Renal cortical epithelial cell (primary cell): ENCODE measurements at places on chromosomes 1 and 21. TPM values are rescaled to one million over a fixed set of nuclear protein-coding genes. Genes with fewer than 3 reads are reported as not detected.

DNA sequence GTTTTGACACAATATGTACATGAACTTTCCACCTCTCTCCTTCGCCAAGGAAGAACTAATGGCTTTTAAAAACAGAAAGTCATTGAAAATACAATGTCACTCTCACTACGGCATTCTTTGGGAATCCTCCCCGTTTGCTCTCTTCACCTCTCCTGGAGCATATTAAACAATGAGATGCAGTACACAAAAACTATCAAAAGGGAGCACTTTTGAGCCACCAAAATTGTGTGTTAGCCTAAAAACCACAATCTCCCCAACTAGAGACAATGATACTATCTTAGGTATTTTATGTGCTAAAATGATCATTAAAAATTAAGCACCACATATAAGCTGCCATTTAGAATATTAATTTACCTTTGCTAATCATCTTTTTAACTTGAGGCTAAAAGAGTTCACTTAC lies 425.5 kb downstream of the KCTD3 start:
- DNase-seq, result peak; percentile 47

DNA sequence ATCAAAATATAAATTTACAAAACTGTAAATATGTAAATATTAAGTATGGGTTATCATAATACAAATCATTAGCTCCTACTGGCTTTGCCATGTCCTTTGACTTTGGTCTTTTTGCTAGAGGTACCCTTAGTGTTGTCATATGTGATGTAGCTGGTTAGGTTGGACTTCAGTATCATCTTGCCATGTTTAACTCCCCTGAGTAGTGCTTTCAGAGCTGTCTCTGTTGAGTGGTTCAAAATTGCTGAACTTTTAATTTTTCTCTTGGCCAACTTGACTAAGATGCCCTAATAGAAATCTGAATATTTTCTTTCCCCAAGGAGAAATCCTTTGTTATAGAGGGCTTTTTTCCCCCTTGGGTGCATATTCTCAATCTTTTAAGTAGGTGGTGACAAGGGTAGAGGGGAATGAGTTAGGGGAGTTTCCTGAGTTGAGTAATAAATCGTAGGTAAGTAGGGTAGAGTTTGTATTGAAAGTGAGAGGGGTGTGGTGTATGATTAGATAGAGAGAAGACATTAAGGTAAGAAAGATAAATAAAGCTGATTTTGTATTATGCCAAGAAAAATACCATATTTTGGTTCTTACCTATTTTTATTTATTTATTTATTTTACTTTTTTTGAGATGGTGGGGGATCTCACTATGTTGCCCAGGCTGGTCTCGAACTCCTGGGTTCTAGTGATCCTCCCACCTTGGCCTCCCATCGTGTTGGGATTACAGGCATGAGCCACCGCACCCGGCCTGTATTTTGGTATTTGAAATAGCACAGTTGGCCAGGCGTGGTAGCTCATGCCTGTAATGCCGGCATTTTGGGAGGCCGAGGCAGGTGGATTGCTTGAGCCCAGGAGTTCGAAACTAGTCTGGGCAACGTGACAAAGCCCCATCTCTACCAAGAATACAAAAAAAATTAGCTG lies 21.8 kb downstream of the RPRD2 start:
- DNase-seq, result no peak

DNA sequence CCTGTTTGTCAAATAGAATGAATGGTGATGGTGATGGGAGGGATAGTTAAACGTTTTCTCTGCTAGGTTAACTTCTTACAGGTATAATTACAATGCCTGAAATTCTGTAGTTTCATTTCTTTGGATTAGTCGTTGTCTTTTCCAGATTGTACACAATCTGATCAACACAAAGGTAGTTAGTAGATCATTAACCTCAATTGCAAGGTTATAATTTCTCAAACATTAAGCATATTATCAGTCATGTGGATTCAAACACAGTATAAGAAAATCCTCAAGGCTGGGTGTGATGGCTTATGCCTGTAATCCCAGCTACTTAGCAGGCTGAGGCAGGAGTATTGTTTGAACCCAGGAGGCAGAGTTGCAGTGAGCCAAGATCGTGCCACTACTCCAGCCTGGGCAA lies 20.6 kb downstream of the SYNC start:
- no peak for DNase-seq

GRCh38 chr21:44521928-44522752 lies 17.9 kb downstream of the KRTAP10-1 start:
- no peak for DNase-seq

DNA sequence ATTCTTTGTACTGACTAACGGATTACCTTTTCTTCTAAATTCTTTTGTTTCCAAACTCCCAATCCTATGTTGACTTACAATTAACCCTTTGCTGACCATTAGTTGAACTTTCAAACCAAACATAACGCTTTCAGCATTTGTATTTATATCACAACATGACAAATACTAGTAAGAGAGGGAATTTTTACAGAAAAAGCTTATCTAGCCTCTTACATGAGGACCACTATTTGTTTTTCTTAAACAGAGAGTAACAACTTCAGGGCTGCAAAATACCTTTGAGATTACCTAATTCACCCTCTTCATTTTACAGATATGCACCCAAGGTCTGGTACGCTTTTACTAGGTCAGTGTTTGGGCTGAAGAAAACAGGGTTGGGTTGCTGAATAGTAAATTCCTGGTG lies 45.0 kb upstream of the CXADR start:
- DNase-seq, result no peak

DNA sequence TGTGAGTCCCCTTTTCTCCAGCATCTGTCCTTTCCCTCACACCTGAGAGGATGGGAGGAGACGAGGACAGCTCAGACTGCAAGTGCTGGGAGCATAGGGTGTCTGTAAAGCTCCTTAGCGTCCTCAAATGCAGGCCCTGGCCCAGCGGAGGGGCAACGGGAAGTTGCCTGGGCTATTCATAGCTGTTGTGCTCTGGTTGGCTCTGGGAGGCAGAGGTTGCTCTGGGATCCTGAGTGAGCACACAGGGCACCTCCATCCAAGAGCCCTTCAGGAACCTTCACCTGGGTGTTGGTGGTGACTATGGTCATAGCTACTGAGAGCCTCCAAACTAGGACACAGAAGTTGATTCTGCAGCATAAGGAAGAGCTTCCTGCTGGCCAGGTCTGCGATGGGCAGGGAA lies 2.6 kb downstream of the PADI1 start:
- no peak for DNase-seq

DNA sequence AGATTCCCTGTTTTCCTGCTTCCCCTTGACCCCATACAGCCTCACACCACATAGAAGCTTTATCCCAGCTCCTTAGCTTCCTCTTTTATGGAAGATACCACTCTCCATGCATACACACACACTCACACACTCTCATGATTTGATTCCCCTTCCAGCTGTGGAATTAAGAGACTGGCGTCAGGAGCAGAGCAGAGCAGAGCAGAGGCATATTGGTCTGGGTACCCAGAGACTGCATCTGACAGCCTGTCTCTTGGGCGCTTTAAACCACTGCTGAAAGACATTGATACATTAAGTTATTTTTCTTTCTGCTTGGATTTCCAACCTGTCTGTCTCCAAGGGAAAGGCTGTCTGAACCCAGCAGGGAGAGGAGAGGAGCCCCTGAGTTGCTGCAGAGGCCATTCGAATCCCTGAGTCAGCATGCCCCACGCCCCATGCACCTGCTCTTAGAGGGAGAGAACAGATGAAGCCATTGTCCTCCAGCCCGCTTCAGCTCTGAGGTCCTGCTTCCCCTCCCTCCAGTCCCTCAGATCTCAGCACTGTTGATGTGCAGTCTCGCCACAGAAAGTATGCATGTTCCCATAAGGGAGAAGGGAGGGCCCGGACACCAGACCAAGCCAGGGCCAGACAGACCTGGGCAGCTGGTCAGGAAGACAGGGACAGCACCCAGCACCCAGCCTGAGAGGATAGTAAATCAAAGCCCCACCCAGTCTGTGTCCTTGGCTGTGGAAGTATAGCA lies 66.7 kb upstream of the GJB5 start:
- DNase-seq, result no peak

GRCh38 chr1:32627596-32628162 lies 22.7 kb downstream of the ZBTB8OS start:
- DNase-seq, result no peak

GRCh38 chr21:30491963-30492428 lies at the start of gene KRTAP19-3:
Gene KRTAP19-3, minus strand, starts transcription at chr21:30492013. Its CDS starts 56 bp downstream, at chr21:30491957.
- no peak for DNase-seq

- no peak for DNase-seq
These were observed 129.8 kb upstream of the PALMD start for GRCh38 chr1:99516141-99516540.

- DNase-seq, result no peak
These were observed 2.4 kb upstream of the BTG2 start for GRCh38 chr1:203302894-203303293.

GRCh38 chr1:52141513-52142219 lies at the start of gene ZFYVE9:
Gene ZFYVE9, plus strand, starts transcription at chr1:52142089. Its CDS starts 91,118 bp downstream, at chr1:52233207.
- peak; percentile 25 for DNase-seq

- peak; percentile 23 for DNase-seq
These were observed 26.8 kb downstream of the IFFO2 start for GRCh38 chr1:18929686-18930085.

- no peak for DNase-seq
These were observed 34.8 kb downstream of the HSPG2 start for GRCh38 chr1:21902026-21903012.

GRCh38 chr1:88014131-88014530 lies 669.9 kb upstream of the PKN2 start:
- DNase-seq, result no peak

DNA sequence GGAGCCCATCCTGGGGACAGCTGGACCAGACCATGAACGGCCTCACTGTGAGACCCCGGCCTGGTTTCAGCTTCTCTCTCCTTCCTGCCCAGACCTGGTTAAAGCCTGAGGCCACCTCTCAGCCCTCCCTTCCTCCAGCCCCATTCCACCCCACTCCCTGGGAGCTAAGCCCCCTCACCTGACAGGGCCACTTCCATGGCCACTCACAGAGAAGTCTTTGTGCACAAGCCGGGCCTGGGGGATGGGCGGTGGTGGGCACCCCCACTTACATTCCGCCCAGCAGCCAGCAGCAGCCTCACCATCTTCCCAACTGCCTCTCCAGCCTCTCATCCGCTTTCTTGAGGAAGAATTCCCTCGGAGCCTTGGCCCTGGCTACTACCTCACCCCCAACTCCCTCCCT lies 40.4 kb downstream of the RHBG start:
- no peak for DNase-seq

- DNase-seq, result no peak
These were observed 115.7 kb downstream of the NEK7 start for GRCh38 chr1:198272492-198272891.

DNA sequence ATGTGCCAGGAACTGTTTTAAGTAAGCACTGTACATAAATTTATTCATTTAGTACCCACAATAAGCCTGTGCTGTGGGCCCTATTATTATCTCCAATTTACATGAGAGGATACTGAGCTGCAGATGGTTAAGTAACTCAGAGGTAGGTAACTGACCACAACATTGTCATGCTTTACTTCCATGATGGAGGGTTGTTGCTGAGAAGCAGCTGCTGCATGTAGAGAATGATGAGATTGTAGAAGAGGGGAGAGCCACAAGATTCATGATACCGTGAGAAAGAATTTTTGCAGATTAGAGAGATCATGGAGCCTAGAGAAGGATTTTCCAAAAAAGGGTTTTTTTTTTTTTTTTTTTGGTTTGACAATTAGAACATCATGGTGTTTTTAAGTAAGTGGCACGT lies 313.1 kb downstream of the PTBP2 start:
- no peak for DNase-seq

GRCh38 chr1:21174654-21175323 lies 1.9 kb downstream of the EIF4G3 start:
- DNase-seq, result peak; percentile 69

GRCh38 chr1:202101184-202101583 lies 21.5 kb upstream of the GPR37L1 start:
- DNase-seq, result no peak

- peak; percentile 99 for DNase-seq
These were observed 16.7 kb upstream of the DISP1 start for GRCh38 chr1:222798116-222798515.

DNA sequence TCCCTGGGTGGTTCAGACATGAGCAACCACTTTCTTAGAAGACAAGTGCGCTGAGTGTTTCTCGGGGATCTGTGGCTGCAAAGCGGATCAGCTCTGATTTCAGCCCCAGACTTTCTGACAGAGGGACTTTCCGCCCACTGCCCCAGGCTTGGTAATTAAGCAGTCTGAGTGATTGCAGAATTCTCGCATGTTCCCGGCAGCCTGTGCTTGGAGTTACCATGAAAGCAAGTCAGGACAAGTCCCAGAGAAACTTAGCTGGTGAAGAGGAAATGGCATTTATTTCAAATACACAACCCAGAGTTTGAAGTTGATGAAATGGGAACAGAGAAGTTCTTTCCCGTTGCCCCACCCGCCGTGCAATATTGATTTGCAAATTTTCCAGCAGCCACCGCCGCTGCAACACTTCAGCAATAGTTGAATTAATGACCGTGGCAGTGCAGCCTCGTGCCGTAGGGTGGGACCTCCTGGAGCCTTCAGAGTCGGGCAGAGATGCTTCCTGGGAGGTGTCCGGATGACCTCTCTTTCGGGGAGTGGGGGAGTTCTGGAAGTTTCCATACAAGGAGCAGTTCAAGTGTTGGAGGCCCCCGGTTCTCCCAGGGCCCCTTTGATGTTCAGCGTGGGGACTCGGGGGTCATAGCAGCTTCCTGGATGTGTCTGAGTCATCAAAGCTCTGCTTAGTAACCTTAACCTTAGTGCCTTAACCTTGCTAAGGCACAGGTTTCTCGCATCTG lies 134.7 kb downstream of the KAZN start:
- peak; percentile 84 for DNase-seq

- DNase-seq, result no peak
These were observed 11.8 kb downstream of the IER5 start for GRCh38 chr1:181100015-181100905.

- DNase-seq, result no peak
These were observed 3.5 kb downstream of the KRTAP10-9 start for GRCh38 chr21:44630440-44630839.

GRCh38 chr1:47751193-47751592 lies 246.0 kb downstream of the TRABD2B start:
- no peak for DNase-seq

DNA sequence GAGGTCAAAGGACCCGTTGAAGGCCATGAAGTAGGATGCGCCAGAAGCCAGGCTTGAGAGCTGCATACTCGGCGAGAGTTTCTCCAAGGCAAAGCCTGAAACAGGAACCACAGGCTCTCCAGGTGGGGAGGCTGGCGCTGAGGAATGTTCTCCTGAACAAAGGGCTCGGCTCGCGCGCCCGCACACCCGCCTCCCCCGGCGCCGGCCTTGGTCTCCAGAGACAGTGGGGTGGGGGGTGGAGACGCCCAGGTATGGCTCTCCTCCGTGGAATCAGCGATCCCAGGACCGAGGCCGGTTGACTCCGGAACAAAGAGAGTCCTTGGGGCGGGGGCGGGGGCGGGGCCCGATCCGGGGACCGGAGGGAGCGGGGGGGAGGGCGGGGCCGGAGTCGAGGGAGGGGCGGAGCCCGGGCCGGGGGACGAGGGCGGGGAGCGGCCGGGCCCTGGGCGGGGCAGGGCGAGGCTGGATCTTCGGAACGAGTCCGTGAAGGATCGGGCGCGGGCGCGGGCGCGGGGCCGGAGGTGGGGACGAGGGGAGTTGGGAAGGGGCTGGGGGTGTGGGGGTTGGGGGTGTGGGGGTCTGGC lies 85.0 kb downstream of the NKAIN1 start:
- DNase-seq, result peak; percentile 73

IL22RA1 gene
- 0.05 TPM in 1 of 2 replicates, not detected in the other for total RNA-seq

PSEN2 gene
- 22.2 and 26.7 TPM in 2 replicates for total RNA-seq

SH2D5 gene
- 9.0 and 20.7 TPM in 2 replicates for total RNA-seq

ILDR2 gene
- total RNA-seq, result 4.7 and 17.5 TPM in 2 replicates

SPRR1B gene
- total RNA-seq, result not detected in 2 replicates

NPPB gene
- 1.2 TPM in 1 of 2 replicates, not detected in the other for total RNA-seq

AMY1C gene
- not detected in 2 replicates for total RNA-seq

PLEKHO1 gene
- 10.0 and 26.7 TPM in 2 replicates for total RNA-seq

PDE9A gene
- total RNA-seq, result 3.0 and 5.0 TPM in 2 replicates
